GM12891 (cell line): ENCODE measurements at places on chromosomes 3 and 15.

DNA sequence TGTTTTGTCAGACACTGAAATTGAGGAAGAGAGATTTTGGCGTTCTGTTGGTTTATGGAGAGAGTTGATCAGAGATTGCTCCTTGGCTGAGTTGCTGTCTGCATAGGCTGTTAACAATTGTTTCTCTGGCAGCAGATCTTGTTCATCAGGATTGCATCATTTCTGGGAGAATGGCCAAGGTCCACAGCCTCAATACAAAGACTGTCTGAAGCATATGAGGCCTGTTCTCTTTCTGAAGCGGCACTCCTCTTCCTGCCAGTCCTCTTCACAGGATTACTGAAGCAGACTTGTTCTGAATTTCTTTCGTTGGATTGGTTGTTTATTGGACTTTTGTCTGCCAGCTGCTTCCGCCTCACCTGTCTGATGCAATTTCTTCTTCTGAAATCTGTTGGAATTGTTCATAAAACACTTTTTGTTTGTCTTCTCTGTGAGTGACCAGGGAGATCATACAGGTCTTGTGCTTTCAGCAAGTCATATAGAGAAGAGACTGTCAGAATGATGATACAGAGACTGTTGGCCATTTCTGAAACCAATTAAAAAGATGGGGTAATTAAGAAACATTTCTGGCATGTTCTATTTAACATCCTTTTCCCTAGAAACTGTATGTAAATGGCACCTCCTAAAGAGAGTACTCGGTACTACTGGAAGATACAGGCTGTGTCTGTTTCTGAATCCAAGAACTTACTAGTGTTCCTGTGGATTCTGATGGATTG is 25.5 kb downstream of the SETD5 start:
- no peak for DNase-seq

DNA sequence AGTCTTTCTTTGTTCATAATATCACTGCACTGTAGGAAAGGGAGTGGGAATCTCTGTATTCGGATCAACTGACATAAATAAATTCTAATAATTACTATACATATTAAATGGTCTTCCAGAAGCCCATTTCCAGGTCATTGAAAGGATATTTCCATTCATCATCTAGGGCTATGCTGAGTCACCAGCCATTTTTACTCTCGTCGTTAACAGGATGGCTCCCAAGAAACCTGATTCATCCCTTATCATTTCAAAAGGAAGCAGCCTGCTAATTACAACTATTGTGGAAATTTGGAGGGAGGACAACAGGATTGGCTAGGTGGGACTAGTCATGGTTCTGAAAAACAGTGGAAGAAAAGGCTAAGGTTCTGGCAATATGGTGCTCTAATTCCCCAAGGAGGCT is 13.6 kb downstream of the GMNC start:
- DNase-seq: no peak

DNA sequence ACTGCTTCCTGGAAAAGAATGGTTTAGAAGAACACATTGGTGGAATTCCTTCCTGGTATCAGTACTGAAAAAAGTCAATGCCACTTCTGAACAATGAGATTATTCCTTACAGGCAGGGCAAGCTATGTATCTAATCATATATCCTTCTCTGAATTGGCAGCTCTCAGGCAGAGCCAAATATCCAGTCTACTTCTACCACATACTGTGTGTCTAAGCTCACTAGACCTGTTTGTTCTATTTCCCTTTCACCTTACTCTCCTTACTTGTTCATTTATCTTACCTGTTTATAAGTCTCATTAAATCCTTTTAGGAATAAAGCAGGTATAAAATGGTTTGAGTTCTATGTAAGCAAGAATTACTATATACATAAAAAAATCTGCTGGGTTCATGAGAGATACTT is 8.3 kb downstream of the SETMAR start:
- no peak for DNase-seq

GRCh38 chr15:38690719-38691332 is 126.2 kb upstream of the RASGRP1 start:
- DNase-seq: no peak

- no peak for DNase-seq
Measured at GRCh38 chr3:194250098-194251002, 100.8 kb downstream of the CPN2 start.

GRCh38 chr3:70871909-70872656 is 559.6 kb upstream of the MDFIC2 start:
- DNase-seq: no peak

DNA sequence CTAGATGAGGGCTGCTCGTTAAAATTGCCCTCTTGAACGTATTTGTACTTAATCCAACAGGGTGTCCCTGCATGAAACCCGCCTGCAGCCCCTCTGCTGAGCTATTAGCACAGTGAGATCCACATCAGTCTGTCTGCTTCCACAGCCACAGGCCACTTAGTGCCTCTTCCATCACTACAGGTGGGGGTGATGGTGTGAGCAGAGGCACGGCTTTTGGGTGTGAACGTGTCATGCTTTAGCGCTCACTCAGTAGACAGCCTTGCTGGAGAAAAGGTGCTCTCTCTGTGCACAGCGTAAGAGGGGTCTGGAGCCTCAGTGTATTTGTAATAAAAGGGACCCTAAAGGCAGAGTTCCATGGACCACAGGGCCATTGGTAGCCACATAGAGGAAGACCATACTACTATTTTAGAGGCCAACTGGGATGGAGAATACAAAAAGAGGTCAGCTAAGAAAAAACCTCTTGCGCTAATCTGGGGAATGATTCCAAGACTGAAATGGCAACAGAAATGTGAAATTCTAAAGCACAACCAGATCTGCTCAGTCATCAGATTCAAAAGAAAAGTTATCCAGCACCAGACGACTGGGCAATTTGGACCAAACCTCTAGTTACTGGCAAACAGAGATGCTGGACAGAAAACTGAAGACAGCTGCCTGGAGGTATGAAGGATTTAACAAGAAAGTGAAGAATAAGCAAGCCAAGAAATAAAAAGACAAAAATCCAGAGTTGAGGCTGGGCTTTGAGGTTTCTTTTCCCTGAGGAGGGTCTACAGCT is 120.2 kb downstream of the ATP10A start:
- DNase-seq: no peak

DNA sequence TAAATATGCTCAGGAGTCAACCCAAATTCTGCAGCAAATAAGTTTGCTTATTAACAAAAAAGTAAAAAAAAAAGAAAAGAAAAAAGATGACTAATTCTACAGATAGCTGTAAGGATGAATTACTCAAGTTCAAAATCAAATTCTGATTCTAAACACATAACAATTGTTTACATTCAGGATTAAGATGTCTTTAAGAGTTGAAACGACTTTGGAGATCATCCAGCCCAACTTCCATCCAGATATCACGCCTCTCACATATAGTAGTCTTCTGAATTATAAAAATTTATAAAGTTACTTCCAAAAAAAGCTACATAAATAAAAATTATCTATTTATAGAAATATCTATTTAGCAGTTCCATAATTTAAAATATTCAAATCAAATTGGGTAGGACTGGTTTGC is 39.8 kb downstream of the GYG1 start:
- no peak for DNase-seq

DNA sequence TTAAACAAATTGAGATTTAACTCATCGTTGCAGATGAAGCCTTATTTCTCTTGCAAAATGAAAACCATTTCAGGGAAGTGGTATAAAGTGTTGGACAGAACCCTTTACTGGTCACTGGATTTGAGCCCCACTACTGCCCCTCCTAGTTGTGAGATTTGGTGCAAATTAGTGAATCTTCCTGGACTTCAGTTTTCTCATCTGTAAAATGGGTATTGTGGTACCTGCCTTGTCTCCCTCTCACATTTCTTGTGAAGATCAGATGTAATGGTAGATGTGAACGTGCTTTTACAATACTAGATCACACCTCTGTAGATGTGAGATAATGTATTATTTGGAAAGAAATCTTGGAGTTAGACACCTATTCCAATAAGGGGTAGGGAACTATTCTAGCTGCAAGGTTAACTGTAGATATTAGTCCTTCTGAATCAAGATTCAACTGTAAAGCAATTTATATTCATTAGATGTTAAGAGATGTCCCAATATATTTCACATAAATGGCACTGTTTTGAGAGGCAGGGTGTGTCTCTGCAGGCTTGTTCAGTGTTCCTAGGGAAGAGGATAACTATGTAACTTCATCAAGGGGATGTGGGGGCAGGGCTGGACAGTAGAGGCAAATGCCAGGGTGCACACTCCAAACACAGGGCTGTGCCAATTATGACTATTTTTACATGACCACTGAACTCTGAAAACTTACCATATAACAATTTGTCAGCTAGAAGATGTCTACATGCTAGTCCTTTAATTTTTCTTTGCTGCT is 112.4 kb upstream of the PFN2 start:
- no peak for DNase-seq

GRCh38 chr15:57320631-57321220 is 55.6 kb upstream of the CGNL1 start:
- no peak for DNase-seq

GRCh38 chr3:51802106-51802703 is 23.2 kb upstream of the IQCF6 start:
- DNase-seq: no peak

- no peak for DNase-seq
Measured at GRCh38 chr3:195021692-195022091, 249.3 kb downstream of the XXYLT1 start.

DNA sequence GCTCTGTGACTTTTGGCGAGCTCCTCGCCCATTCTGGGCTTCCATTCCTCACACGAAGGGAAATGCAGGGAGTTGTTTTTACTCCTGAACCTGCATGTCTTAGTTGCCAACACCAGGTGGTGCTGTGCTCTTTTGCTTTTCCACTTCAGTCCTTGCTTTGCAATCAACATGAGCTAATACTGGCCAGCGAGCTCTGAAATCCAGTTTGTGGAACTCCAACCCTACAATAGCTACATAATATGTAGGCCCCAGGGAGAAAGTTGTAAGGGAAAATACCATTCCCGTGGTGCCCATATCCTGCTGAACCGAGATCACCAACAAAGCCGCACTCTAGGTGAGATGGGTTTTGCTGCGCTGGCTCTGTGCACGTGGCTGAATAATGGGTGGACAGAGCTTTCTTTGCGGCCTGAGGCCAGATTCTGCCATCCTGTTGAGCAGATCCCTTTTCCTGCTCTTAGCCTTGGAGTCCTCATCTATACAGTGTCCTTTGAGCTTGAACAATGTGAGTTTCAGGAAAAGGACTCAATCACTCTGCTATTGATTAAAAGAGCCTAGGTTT is 25.0 kb downstream of the LSM3 start:
- DNase-seq: peak; percentile 42

GRCh38 chr3:10546820-10547263 is 41.5 kb upstream of the ATP2B2 start:
- DNase-seq: no peak

DNA sequence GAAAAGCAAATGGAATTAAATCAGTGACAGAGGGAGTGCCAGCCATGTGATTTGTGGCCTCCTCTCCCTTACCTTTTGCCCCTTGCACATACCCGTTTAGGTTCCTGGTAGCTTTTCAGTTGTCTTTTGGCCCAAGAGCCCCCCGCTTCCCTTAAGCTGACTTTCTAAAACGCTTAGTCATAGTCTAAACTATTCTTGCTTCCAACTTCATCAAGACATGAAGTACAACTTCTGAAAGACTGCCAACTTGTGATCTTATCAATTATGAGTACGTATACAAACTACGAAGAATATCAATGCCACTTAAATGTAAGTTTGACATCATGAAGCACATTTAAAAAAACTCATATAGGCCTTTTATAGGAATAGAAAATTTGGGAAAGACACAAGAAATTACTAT is 61.9 kb downstream of the EIF3J start:
- DNase-seq: no peak

GRCh38 chr3:144638009-144638408 is 666.4 kb downstream of the DIPK2A start:
- DNase-seq: no peak

DNA sequence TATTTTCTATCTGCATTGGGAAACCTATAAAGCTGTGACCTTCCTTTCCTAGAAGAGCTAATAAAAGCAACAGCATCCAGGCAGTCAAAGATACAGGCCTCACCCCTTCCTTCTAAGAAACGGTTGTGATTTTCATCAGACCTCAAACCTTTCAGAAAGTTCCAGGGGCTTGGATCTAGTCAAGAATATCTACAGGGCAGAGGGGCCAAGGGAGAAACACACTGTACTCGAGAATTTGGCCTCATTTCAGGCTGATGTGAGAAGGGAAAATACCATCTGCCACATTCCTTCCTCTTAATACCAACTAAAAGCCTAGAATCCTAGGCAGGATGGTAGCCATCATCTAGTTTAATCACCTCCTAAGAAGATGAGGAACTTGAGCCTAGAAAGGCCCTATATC is 24.5 kb upstream of the BCL6 start:
- no peak for DNase-seq

- no peak for DNase-seq
Measured at GRCh38 chr3:111610189-111610588, 15.0 kb upstream of the ZBED2 start.

GRCh38 chr3:158809642-158810041 is 7.8 kb downstream of the MFSD1 start:
- DNase-seq: no peak

GRCh38 chr3:58116161-58116955 is 94.4 kb downstream of the DNASE1L3 start:
- peak; percentile 43 for DNase-seq

DNA sequence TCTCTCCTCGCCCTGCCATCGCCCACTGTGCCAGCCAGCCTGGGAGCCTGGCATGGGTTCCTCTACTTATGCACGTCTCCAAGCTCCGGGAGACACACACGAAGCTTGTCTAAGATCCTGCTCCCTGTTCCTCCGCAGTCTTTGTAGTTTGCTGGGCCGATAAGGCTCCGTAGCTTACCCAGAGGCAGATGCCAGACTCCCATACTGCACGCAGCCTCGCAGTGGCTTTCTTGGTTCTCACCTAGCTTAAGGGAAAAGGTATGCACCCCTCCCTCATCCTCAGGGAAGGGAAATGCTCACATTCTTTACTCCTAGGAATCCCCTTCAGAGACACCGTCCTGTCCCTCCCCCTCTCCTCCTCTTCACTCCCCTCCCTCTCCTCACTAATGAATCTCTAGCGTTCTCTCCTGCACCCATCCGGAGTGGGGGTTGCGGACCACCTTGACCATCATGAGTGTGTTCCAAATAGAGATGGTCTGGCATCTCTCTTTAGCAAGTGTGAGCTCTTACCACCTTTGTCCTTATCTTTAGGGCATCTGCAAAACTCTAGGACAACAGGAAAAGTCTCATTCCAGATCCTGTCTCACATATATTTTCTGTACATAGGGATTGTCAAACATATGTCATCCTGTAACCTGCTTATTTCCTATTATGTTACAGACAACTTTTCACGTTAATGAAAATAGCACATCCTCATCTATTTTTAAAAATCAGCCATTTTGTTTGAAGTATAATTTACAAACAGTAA is 56.5 kb downstream of the TMEM266 start:
- DNase-seq: no peak

GRCh38 chr3:72385167-72385566 is 463.1 kb downstream of the SHQ1 start:
- DNase-seq: no peak

- no peak for DNase-seq
Measured at GRCh38 chr3:114558271-114558670, 264.4 kb downstream of the TIGIT start.

- no peak for DNase-seq
Measured at GRCh38 chr3:183631715-183632114, 3.7 kb upstream of the KLHL24 start.

GRCh38 chr15:68373028-68373427 is 58.9 kb downstream of the ITGA11 start:
- no peak for DNase-seq
